ENCODE measurements at places on chromosomes 16 and 17.

GRCh38 chr17:14268264-14268663 lies 31.6 kb upstream of the CDRT15 start:
- no peak for DNase-seq

DNA sequence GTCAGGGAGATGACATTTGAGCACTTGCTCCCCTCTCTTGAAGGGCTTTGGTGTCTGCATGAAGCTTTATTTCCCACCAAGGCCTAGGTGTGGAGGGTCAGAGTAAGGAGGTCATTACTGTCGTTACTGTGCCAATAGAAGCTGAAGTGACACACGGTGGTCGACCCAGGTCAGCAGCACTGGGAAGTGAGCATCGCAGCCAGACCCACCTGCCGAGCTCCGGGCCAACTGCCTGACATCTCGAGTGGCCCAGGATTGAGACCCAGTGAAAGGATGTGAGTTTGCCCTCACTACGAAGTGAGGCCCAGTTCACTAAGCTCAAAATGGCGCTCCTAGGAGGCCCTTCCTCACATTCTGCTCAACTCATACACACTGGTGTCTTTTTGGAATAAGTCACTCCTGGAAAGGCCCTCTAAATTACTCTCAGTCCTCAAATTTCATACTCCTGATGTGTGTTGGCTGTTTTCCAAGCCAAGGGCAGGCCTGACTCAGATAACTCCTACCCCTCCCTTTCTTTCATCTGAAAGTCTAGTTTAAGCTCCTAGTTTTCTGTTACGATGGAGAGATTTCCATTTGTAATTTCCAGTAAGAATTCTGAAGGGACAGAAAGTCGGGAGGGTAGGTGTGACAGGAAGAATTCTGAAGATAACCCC lies 200.4 kb downstream of the LGALS9B start:
- DNase-seq, result peak; percentile 82

GRCh38 chr17:54909766-54910165 lies 9.1 kb downstream of the TOM1L1 start:
- no peak for DNase-seq

DNA sequence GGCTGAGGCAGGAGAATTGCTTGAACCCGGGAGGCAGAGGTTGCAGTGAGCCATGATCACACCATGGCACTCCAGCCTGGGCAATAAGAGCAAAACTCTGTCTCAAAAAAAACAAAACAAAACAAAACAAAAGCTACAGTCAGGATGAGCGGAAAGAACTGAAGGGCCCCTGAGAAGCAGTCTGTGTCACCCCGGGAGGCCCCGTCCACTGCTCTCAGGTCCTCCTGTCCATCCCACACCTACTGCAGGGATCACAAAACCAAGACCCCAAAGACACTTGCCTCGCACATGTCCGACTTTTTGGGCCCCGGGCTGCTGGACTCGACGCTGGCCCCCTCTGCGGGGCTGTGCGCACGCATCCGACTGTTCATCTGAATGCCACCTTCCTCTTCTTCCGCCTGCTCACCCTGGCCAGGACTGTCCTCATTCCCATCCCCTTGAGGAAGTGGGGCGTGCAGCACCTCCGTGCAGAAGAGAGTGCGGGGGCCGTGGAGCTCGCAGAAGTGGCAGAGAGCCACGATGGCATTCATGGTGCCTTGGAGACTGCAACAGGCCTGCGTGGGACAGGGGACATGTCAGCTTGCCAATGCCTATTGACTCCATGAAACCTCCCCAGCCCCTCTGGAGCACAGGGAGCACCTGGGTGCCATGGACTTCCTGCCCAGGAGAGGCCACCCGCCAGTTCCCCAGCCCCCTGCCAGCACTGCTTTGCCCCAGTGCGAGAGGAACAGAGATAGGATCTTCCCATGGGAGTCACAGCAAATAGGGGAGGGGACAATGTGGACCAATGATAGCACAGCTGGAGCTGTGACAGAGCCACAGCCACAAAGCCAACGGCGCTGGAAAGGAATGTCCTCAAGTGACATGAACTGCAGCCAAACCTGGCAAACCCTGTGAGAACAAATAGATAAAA lies 9.1 kb downstream of the FLCN start:
- no peak for DNase-seq

DNA sequence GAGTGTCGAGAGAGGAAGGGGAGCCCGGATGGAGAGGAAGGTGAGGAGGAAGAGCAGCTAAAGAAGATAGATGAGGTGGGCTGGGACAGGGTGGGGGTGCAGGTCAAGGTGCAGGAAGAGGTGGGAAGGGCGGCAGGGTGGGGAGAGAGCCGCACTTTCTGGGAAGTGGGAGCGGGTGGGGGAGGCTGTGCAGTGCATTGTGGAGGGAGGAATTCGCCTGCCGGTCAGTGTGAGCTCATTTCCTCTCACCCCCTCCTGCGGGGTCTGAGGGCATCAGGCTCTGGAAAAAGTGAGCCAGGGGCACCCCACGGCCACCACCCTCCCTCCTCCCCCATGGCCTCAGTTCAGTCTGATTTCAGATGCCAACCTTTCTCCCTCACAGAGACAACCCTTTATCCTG lies 2.5 kb upstream of the ARHGAP23 start:
- peak; percentile 46 for DNase-seq

DNA sequence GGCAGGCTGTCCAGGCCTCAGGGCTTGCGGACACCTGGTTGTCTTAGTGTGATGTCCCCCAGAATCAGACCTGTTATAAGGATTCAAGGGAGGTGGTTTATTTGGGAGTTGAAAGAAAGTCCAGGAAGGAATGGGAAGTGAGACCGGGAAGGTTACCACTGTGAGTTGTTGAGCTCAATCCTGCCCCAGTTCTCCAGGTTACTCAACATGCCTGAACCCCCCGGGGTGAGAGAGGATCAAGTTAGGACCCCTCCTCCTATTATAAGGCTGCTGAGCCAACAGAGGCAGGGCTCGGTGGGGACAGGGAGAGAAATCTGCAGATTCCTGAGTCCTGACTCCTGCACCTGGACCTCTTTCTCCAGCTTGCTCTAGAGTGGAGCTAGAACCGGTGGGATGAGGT lies 86.4 kb downstream of the MRM1 start:
- DNase-seq, result no peak

DNA sequence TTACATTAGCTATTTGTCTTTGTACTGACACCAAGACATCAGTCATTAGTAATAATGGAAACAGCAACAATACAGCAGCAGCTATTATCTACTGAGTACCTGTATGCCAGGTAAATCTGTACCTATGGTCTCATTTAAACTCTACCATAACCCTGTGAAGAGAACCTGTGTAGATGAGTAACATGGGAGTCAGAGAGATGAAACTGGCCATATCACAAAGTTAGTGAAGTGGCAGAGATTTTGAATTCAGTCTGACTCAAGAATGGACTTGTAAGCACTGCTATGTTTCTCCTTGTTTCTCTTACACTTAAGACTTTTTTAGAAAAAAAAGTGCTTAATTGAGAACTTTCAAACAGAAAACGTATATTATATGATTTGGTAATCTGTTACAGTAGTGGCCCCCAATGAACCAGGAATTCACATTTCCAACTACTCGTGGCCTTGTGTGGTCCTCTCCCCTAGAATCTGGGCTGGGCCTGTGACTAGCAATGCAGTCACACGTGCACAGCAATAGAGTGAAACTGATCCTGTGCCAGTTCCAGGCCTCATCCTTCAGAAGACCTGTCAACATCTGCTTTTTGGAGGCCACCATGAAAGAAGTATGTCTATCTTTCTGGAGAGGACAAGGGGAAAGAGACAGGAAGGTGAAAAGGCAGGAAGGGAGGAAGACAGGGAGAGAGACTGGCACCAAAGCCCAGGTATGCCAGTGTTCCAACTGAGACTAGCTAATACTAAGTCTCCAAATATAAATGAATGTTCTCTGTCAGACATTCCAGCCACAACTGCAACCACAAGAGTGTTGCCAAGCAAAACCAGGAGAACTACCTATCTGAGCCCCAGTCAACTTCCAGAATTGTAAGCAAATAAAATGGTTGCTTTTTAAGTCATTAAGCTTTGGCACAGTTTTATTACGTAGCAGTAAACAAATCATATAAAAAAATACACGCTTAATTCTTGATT lies 12.0 kb downstream of the CRLF3 start:
- peak; percentile 82 for DNase-seq

DNA sequence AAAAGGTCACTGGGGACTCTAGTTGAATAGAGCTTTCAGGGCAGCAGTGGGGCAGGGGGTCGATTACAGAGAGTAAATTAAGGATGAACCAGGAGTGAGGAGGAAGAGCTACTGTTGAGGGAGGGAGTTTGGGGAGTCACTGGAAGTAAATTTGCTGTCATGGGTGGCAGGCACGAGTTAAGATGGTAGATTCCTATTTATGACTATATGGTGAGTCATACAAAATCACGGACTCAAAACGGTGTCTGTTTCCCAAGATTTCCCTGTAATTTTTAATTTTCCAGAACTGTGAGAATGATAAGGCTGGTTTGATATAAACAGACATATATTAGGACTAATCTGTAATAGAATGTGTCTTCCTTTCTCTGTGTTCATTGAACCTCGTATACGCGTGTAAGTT lies 287.6 kb upstream of the GOT2 start:
- DNase-seq, result peak; percentile 1

All from astrocyte of the hippocampus (primary cell).